ENCODE measurements at places on chromosomes 1 and 21.

- no peak for DNase-seq
These were observed 4.0 kb downstream of the CAPN2 start for GRCh38 chr1:223716302-223716862.

- peak; percentile 79 for DNase-seq
These were observed 6.5 kb upstream of the PDXK start for GRCh38 chr21:43712268-43712942.

DNA sequence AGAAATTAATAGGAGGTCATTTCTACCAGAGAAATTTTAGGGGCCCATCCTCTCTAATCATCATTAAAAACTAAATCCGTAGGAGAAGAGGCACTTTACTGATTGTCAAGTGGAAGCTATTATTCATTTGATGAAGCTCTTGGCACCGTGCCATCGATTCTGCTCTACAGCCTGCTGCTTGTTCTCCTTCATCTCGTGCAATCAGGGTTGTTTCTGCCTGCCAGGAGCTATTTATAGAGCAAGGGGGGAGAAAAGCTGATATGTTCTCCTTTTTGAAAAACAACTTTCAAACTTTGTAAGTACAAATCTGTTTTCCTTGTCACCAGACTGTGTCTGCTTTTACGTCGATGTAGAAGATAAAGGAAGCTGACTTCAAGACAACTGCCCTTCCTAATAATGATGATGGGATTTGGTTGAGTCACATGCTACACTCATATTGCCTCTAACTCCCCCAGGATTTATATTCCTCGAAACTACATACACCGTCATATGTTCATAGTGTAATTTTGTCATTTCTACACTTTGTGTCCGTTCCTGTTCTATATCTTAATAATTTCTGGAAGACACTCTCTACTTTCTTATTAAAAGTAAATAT, 169.6 kb upstream of the LHX8 start:
- no peak for DNase-seq

DNA sequence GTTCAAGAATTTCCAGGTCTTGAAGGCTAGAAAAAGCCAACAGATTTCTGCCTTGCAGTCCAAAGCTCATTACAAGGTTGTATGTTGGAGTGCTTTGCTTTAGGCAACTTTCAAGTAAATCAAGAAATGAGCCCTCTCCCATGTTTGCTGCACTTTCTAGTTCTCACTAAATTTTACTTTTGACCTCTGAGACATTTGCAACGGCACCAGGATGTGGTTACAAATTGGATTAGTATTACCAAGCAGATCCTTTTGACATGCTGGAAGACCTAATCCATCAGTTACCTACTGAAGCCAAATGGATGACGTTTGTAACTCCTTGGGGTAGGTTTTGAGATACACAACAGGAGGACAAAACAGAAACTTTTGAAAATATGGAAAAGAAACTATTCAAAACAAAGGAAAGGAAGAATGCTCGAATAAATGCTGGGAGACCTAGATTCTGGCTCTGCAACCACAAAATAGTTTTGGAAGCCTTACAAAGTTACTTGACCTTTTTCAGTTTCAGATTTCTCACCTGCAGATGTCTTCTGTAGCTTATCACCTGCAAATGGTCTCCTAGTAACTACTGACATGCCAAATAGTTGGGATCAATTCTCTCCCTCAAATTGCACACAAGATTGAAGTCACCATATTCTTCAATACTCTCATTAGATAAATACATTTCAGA, 251.7 kb upstream of the ADGRL2 start:
- DNase-seq = peak; percentile 35

DNA sequence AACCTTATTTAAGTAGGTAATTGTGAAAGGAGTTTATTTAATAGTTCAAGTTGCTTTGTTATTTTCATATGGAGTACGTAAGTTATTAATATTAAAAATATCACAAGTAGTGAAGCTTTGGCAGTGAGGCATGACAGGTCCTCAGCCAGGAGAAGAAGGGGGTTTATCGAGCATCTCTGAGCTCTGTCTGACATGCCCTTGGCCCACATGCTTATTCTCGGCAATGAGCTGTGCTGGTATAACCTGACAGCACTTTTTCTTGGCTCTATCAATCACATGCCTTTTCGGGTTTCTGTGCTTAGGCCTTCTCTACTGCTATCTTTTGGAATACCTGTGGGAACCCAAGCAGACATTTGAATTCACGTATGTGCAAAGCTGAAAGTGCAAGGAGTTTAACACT, 84.8 kb downstream of the OLFM3 start:
- no peak for DNase-seq

DNA sequence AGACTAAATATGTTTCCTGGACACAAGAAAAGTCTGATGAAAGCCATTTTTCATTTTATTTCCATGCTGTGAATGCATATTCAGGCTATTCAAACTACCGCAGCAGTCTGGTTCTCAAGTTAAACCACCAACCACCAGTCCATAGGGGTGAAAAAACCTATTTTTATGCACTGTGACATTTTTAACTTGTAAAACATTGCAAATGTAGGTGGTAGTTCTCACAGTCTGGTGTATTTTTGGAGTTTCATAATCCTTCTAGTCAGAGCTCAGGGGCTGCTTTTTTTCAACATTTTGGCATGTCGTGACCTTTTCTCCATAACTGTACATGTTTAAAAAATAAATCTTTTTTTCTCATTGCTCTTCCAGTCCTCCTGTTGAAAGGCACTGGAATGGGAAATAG, 907.6 kb upstream of the ADGRL2 start:
- DNase-seq = no peak

GRCh38 chr1:97826820-97827219, 94.0 kb downstream of the DPYD start:
- no peak for DNase-seq

- DNase-seq = peak; percentile 59
These were observed 68.3 kb upstream of the NEK7 start for GRCh38 chr1:198088360-198089071.

- peak; percentile 86 for DNase-seq
These were observed 1376.2 kb downstream of the NCAM2 start for GRCh38 chr21:22374218-22374969.
